HS-5 (cell line): ENCODE measurements at places on chromosomes 5 and 9.

DNA sequence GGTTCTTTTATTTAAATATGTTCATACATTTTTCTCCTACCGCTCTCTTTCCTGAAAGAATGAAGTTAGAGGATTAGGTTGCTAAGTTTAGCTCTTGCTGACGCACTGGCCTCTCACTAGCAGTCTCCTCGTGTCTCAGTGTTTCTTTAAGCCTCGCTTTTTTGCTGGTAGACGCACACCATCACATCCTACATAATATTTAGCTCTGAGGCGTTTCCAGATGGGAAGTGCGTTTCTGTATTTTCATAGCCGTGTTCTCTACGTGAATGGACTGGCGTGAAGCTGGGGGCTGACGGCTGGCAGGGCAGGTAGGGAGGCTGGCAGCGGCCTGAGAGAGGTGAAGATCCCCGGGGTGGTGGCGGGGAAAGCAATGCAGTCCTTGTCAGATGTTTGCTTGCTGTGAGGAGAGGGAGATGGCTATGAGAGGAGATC, 79.2 kb upstream of the SPRY4 start:
- DNase-seq = no peak

- DNase-seq = no peak
These were observed 69.3 kb downstream of the HSD17B3 start for GRCh38 chr9:96232539-96233241.

- DNase-seq = peak; percentile 97
These were observed 259.1 kb downstream of the SYK start for GRCh38 chr9:91060520-91061343.

- DNase-seq = no peak
These were observed 23.1 kb downstream of the ADRB2 start for GRCh38 chr5:148849461-148849860.

- DNase-seq = no peak
These were observed 47.9 kb downstream of the ALG2 start for GRCh38 chr9:99173570-99174504.

- no peak for DNase-seq
These were observed 18.2 kb downstream of the VLDLR start for GRCh38 chr9:2639786-2640185.

GRCh38 chr5:60699288-60699608, 718 bp downstream of the DEPDC1B start:
- DNase-seq = no peak

DNA sequence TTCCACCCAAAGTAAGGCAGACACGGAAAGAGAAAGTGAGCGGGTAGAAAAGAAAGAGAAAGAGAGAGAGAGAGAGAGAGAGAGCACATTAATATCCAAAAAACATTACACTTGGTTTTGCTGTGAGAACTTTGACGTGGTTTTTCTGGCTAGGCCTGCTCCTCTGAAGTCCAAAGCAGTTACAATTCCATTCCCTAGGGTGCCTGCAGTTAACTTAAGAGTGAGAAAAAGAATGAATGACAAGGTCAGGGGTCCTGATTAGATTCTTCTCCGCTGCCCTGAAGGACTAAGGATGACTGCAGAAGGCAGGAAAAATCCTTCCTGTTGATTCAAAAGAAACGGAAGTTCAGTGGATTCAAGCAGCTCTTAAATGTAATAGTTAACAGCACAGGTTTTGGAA, 589.8 kb downstream of the PRELID2 start:
- no peak for DNase-seq

GRCh38 chr5:8347984-8348383, 479.0 kb downstream of the MTRR start:
- DNase-seq = no peak

DNA sequence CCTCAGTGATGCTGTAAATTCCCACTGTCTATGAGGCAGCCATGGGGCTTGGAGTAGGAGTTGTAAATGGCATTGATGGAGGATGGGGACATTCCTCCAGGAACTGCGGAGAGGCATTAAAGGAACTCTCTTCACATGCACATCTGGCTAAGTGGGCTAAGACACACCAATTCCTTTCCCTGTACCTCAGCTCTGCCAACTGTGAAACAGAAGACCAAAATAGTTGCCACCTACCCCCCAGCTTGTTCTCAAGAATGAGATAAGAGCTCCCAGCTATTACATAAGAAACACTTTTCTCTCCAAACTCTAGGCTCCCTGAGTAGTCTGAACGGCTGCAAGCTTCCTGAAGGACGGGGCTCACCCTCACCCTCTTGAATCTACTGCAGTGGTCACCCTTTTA, 144.6 kb upstream of the SLC30A5 start:
- no peak for DNase-seq

DNA sequence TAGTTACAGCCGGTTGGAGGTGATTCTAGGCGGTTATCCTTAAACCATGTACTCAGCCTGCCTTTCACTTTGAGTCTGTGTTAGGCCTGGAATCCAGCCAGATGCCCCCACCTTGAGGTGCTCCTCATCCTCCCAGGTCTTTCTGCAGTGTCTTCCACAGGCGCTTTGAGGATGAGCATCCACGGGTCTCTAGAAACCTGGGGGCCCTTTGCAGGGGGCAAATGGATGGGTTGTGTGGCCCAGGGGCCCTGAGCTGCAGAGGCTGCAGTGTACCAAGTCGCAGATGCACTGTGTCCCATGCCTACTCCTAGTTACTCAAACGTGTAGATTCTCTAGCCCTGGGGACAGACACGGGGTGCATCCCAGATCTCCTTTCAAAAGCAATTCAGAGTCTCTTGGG, 242.1 kb upstream of the IRX1 start:
- DNase-seq = no peak

GRCh38 chr9:81213456-81213855, 475.9 kb downstream of the TLE1 start:
- DNase-seq = no peak

DNA sequence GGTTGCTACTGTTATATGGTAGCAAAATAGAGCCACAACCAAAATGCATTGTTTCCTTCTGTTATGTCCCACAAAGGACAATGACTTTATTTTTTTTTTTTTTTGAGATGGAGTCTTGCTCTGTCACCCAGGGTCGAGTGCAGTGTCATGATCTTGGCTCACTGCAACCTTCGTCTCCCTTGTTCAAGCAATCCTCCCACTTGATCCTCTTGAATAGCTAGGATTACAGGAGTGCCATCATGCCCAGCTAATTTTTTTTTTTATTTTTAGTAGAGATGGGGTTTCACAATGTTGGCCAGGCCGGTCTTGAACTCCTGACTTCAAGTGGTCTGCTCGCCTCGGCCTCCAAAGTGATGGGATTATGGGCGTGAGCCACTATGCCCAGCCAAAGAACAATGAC, 527.7 kb upstream of the SGCD start:
- DNase-seq = no peak

- no peak for DNase-seq
These were observed 179.0 kb upstream of the NMUR2 start for GRCh38 chr5:152584103-152584502.

- DNase-seq = no peak
These were observed 20.7 kb downstream of the GSN start for GRCh38 chr9:121288673-121289025.

DNA sequence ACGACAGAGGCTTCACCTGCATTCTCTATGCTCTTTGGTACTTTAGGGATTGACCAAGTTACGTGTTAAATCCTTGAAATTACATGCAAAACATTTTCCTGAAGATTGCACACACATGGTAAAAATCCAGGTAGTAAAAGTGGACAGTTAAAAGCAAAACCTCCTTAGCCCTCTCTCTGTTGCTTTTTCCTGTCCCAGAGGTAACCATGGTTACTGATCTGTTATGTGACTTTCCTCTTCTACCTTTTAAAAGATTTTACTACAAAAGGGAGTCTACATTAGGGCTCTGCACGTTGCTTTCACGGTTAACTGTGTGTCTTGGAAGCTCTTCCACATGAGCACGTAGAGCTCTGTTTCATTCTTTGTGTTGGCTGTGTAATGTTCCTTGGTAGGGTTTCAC, 97.0 kb downstream of the PPARGC1B start:
- DNase-seq = no peak

DNA sequence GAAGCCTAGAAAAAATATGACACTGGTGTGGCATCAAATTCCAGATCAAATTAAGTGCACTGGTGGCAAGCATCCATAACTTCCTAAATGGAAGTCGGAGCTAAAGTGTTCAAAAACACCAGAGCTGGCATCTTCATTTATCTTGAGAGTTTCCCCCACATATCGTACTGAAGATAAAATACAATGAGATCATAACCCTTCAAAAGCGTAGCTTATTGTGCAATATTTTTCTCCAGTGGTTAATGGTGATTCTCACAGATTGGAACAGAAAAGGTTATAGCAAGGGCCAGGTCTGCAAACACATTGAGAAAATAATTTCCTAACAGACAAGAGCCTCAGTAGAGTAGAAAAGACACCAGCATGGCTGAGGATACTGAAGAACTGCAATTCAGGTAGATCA, 147.6 kb downstream of the SEMA5A start:
- DNase-seq = no peak

GRCh38 chr5:61330341-61330844, 1.7 kb upstream of the ZSWIM6 start:
- no peak for DNase-seq

DNA sequence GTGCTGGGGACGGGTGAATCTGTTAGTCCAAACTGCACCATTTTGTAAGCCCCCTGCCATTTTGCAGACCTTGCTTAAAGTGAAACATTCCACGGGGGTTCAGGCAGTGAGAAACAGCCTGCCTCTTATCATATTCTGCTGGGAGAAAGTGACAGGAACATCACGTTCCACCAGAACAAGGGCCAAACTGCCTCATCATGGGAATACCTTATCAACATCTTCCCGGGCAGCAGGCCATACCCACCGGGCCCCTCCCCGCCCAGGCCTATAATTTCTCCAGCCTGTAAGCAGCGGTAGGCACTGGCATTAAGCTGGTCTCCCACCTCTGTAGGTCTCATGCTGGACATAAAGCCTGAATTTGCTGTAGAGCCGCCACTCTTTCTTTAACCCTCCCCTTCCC, 1.5 kb upstream of the CFAP77 start:
- DNase-seq = no peak

DNA sequence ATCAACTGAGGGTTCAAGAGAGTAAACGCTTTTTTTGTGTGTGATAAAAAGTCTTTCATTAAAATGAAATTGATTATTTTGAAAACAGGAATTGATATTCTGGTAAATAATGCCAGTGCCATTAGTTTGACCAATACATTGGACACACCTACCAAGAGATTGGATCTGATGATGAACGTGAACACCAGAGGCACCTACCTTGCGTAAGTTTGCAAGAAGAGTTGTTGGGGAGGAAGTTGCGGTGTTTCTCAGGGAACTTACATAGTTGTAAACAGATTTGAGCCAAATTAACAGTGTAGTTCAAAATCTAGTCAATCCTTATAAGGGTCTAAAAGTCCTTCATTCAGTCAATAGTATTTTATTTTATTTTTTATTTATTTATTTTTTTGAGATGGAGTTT, 28.9 kb downstream of the HSDL2 start:
- no peak for DNase-seq

- DNase-seq = no peak
These were observed 29.2 kb upstream of the TGFBI start for GRCh38 chr5:135999406-136000139.

GRCh38 chr9:76162751-76163500, 231.3 kb downstream of the RFK start:
- no peak for DNase-seq

GRCh38 chr5:30103452-30104202, 1089.9 kb upstream of the CDH6 start:
- peak; percentile 61 for DNase-seq

- no peak for DNase-seq
These were observed 23.1 kb upstream of the SLC9A3 start for GRCh38 chr5:547086-547924.

GRCh38 chr5:108143581-108143980, 238.3 kb downstream of the FBXL17 start:
- no peak for DNase-seq

DNA sequence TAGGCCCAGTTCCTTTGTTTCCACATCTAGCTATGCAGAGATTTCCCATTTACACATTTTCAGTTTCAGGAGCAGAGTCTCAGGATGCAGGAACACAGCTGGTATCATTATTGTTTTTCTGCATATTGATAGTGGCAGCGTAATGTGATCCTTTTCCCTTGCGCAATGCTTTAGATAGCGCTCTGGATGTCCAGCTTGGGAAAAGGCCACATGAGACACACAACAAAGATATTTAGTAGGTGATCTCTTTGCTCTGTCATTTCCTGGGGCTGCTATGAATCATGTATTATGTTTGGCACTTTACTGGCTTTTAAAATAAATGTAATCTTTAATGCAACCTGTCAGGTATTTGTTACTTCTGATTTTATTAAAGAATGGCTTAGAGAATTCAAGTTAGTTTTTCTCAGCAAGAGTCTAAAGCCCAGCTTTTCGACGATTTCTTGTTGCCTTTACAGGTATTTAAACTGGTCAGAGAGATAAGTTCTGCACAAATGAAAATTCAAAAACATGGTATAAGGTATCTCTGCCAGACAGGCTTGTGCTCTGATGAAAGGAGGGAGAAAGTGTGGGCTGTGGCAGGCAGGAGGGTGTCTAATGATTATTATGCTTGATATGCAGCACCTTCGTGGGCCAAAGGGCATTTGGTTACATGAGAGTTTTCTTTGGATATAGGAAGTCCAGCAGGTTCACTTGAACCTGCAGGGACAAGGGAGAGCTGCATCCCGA, 42.2 kb downstream of the PTTG1 start:
- DNase-seq = peak; percentile 61

GRCh38 chr9:133148199-133149129, 15.2 kb downstream of the GBGT1 start:
- DNase-seq = no peak

DNA sequence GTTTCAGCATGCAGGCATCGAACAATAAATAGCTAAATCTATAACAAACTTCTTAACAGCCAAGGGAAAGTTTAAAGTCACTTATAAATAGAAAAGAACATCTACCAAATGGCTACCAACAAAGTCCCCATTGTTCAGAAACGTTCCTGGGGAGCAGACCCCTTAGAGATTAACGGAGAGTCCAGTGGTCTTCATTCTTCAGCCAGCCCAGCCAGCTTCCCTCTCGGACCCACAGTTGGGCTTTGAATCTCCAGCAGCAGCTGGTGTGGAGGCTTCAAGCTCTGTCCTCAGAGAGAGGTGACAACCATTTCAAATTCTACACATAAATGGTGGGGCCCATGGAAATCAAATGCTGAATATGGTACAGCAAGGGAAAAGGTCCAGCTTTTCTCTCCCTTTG, 11.2 kb downstream of the ENC1 start:
- no peak for DNase-seq

DNA sequence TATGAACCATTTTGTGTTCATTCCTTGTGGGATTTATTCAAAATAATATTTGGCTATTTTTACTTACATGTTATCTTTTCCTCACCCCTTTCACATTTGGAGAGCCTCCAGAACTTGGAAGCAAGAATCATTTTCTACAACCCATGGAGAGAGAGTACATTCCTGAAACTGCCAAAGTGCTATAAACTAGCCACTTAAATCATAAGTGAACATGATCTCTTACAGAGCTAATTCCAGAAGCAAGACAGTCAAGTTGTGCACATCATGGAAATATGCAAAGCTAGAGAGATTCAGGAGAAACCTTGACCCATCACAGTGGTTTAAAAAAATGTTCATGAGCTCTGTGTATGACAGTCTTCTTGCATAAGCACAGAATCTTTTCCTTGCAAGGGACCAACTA, 883.6 kb upstream of the C9orf72 start:
- DNase-seq = no peak

- no peak for DNase-seq
These were observed 127.8 kb upstream of the GPR151 start for GRCh38 chr5:146643776-146644175.
